ENCODE measurements at places on chromosomes 7 and 10. TPM values are rescaled to one million over a fixed set of nuclear protein-coding genes. Genes with fewer than 3 reads are reported as not detected.

The NPTX2 gene
- total RNA-seq, result not detected

GRCh38 chr10:48317321-48317990, 11.0 kb downstream of the MAPK8 start:
- no peak for DNase-seq

GRCh38 chr10:5576154-5576748, 51.5 kb downstream of the CALML3 start:
- no peak for DNase-seq

GRCh38 chr10:12503311-12503710, 154.0 kb downstream of the CAMK1D start:
- no peak for DNase-seq

- DNase-seq, result no peak
These were observed 188.7 kb upstream of the SEMA3E start for GRCh38 chr7:83837683-83838082.
